ENCODE measurements at places on chromosomes 1 and 21.
A peak's percentile ranks its signal among the peaks of the same experiment; 100 is the strongest.

DNA sequence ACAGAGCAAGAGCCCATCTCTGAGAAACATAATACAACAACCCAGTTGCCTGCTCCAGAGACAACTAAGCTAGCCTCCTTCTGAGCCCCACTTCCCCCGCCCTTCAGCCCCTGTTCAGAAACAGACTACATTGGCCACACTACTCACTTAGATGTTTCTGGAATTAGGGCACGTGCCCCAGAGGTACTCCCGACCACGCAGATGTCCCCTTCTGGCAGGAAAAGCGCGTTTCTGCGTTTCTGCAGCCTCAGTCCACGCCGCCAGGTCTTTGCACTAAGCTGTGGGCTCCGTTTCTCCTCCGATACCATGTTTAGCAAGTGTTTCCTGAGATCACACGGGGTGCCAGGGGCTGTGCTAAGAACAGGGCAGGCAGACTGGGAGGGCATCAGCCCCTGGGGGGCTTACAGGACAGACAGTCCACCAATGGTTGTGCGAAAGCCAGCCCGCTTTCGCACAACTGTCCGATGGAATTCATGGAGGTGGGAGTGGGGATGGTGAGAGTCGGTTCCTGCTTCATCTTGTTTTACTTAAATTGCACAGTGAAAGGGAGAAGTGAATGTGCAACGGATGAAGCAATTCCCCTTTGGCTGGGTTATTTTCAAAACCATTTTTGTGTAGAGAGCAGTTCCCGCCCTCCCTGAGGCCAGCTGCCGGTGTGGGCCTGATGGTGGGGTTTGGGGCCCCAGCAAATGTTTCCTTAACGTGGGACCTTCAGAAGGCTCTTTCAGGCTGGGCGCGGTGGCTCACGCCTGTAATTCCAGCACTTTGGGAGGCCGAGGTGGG lies 2.7 kb downstream of the PIK3CD start:
- no peak for DNase-seq

DNA sequence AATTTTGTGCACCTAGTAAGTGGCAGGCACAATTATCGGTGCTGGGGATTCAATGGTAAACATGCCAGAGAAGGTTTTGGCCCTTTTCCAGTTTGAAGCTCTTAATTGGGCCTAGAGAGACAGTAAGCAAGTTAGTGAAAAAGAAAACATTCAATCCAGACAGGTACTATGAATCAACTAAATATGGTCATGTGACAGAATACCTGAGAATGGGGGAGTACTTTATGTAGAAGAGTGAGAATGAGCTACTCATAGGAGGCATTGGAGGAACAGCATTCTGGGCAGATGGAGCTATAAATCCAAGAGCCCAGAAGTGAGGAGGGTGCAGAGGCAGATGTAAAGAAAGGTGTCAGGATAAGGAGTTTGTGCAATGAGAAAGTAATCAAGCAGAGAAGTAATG lies 1017.9 kb downstream of the ADGRL2 start:
- peak; percentile 19 for DNase-seq

- DNase-seq, result no peak
Observed at GRCh38 chr21:41210426-41211059, 42.6 kb downstream of the BACE2 start.

DNA sequence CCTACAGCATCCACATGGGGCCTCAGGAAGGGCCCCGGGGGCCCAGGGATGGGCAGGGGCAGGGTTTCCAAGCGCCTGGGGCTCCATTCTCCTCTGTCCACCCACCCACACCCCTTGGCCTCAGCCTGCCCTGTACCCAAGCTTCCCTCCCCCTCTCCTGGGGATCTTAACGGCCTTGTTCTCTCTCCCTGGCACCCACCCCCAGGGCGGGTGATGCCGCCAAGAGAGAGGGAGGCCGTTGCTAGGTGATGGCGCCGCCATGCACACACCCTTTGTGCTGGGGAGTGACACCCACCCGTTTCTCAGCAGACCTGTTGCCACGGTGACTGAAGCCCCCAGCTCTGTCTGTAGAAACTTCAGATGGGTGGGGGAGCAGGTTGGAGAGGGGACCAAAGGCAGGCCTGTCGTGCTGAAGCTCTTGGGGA lies 7.6 kb downstream of the GPR37L1 start:
- no peak for DNase-seq

GRCh38 chr1:56436296-56436695 lies 143.1 kb downstream of the PLPP3 start:
- DNase-seq, result no peak

DNA sequence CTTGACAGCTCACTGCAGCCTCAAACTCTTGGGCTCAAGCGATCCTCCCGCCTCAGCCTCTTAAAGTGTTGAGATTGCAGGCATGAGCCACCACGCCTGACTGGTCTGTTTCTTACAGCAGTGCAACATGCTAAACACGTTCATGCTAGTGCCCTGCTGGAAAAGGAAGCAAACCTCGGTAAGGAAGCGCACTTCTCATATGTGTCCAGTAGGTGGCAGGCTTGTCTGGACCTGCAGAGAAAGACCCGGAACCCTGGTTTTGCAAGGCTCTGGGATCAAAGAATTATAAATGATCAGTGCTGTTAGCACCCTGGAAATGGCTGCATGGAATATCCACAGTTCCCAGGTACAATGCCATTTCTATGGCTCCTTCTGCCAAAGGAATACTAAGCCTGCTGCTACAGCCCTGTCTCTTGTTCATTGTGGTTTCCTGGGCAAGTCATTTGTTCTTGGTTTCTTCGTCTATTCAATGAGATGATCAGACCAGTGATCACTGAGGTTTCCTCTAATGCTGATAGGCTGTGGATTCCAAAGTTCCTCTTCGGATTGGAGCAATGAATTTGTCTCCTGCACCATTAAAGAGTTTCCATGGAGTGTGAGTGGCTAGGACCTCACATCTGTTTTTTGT lies 15.9 kb downstream of the RNU5D-1 start:
- DNase-seq, result peak; percentile 94

GRCh38 chr1:79398501-79398900 lies 392.0 kb upstream of the ADGRL4 start:
- no peak for DNase-seq

DNA sequence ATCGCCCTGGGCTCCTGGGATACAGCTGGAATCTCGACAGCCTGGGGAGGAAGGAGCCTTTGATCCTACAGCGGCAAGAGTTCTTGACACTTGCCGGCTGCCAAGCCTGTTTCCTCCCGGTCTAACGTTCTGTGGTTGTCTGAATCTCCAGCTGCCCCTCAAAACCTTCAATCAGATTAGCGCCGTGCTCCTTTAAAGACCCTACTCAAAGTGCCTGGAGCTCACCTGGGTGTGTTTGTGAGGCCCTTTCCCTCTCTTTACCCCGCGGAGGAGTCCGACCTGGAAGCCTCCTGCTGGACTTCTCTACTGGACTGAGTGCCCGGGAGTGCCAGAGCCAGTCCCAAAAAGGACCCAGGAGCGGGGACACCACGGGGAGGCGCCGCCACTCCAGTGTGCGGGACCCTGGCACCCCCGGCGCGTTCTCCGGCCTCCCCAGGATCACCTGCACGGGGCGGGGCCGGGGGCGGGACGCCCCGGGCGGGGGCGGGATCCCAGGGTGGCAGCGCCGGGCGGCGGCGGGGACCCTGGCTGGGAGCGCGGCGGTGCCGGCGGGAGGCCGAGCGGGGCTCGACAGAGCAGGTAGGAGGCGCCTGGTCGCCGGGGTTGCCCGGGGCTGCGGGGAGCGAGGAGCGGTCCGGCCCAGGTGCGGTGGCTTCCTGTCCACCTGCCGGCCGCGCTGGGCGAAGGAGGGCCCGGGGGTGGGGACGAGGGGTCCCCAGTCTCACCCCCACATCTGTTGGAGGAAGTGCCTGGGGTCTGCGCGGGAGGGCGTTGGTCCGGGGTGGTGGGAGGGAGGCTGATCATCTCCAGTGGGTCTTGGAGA lies at the start of gene NCMAP:
Gene NCMAP, plus strand, starts transcription at position 497 of the 823 bp plus-strand sequence. CDS start 39,344 bp downstream, outside the sequence.
- DNase-seq, result no peak

GRCh38 chr1:54558434-54559030 lies 10.5 kb downstream of the ACOT11 start:
- no peak for DNase-seq

GRCh38 chr1:240402326-240402725 lies 209.6 kb downstream of the GREM2 start:
- no peak for DNase-seq

DNA sequence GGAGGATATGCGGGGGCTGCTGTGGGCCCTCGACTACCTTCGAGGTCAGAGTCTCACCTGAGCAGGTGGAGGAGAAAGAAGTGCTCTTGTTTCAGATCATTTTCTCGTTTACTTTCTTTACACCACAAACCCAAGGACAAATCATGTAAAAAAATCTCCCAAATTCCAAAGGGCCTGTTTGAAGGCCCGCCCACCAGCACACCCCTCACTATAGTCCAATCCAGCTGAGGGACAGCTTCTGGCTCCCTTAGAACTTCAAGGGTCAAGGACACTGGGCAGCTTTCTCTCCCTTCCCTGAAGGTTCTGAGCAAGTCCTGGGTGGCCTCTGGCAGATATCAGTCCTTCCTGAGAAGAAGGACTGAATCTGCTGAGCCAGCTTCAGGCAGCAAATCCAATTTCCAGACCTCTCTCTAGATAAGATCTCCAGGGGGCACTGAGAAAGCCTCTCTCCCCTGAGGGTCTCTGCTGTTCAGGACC lies 5.5 kb downstream of the STK40 start:
- no peak for DNase-seq

DNA sequence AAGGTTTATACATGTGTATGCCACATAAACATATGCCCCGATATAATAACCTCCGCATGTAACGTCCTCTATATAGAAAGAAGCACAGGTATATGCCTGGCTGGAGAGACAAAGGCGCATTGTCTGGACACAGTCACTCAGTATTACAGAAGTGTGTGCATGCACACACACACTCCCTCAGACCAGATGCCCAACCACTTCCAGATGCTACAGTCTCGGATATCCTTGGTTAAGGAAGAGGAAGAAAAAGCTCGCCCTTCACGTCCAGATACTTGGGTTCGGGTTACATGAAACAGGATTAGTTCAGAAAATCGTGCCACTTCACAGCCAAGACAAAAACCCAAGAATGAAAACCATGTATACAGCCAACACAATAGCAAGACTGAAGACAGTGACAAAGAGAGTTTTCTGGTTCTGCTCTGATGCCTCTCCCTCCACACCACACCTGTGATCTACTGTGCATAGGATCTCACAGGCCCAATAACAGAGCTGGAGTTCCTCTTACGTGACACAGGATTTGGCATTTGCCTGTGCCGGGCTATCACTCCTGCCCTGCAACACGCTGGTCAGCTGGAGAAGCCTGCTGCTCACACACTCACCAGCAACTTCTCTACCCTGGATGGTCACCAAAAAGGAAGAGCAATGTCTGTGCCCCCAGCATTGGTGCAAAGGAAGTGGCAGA lies 75.0 kb downstream of the SSBP3 start:
- DNase-seq, result peak; percentile 49

DNA sequence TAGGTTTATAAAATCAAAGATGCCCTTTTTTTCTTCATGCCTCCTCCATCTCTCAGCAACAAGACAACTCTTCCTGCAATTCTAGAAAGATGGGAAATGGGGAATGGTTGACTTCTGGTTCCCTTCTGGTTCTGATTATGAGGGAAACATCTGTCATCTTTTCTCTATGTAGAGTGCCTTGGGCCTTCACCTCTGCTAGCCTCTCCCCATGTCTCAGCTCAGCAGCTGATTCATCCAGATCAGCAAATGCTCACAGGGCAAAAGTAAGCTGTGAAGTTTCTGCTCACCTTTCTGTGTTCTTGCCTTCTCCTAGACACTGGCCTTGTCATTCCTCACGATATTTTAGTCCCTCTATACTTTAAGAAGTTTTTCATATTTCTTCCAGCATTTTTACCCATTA lies 17.8 kb upstream of the BECN2 start:
- no peak for DNase-seq

DNA sequence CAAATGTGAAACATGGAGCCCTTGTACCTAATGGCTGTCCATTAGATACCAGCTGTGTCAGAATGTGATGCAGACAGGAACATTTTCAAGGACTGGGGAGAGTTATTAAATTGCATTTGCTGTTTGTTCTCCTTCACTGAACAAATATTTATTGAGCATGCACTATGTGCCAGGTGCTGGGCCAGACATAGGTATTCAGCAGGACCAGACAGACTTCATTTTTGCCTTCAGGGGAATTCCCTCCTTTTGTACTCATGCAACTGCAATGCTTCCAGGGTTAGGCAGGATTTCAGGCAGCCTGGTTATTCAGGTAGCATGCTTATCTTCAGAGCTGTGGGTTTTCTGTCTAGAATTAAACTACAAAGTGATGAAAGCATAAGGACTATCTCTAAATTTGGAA lies 64.2 kb upstream of the SMYD2 start:
- DNase-seq, result peak; percentile 63

GRCh38 chr21:31268090-31268489 lies 76.0 kb downstream of the TIAM1 start:
- DNase-seq, result no peak

DNA sequence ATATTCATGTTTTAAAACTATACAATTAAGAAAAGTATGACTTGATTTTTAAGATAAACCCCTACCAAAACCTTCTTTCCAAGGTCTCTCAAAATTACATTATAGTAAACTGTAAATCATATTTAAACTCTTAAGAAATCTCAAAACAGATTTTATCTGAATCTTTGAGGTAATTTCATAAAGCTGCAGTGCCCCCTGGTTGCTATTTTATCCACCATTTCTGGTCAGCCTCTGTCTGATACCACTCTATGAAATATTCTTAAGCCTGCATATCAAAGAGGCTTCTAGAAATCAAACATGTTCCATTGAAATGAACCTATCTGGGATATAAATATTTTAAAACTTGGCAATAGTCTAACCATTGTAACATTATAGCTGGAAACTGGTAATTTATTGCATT lies 317.3 kb downstream of the COL11A1 start:
- DNase-seq, result no peak

- DNase-seq, result no peak
Observed at GRCh38 chr1:59261537-59261936, 35.4 kb upstream of the FGGY start.

- no peak for DNase-seq
Observed at GRCh38 chr1:2789986-2790581, 11.4 kb downstream of the TTC34 start.

DNA sequence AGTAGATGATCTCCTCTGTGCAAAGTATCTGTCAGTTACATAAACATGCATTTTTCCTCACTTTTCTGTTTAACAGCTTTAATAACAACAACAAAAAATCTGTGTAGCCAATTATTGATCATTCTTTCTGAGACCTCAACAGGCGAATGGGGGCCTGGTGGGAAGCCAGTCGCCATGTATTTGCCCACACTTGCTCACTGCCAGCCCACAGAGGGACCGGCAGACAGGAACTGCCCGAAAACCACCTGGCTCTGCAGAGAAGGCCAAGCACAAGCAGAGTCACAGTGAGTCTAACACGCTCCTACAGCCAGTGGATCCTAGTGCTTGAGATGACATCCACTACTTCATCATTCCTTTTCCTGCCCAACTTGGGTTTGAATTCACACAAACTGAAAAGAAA lies 56.1 kb downstream of the NPHP4 start:
- DNase-seq, result no peak

- peak; percentile 24 for DNase-seq
Observed at GRCh38 chr1:35726450-35727433, 8.1 kb upstream of the C1orf216 start.

GRCh38 chr1:8780405-8780804 lies 37.0 kb downstream of the RERE start:
- DNase-seq, result no peak

- DNase-seq, result no peak
Observed at GRCh38 chr1:172350856-172351255, 69.6 kb upstream of the C1orf105 start.

GRCh38 chr1:210739627-210740026 lies 394.3 kb downstream of the KCNH1 start:
- DNase-seq, result no peak

Measured in NCI-H2029 treated with DMSO at 0.1 percent for 48 hours (cell line).